ENCODE measurements at places on chromosomes 2 and 18. TPM values are rescaled to one million over a fixed set of nuclear protein-coding genes. Genes with fewer than 3 reads are reported as not detected.

GRCh38 chr2:137921105-137921880 lies 43.0 kb upstream of the HNMT start:
- DNase-seq = no peak

DNA sequence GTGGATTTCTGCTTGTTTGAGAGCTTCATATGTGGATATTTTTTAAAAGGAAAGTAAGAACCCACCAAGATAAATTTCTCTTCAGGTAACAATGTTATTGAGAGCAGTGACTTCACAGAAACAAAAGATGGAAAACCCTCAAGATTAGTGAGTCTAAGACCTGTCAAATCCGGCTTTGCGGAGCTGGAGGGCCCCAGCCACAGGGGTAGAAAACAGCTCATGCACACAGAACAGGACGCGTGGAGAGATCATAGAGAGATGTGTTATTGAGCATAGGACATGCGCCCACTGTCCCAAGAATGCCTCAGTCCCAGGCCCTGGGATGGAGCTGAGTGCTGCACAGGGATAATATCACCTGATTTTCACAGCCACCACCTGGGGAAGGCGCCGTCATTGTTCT lies 21.3 kb downstream of the EDAR start:
- no peak for DNase-seq

- DNase-seq = no peak
These were observed 304.3 kb upstream of the EPAS1 start for GRCh38 chr2:45992741-45993475.

DNA sequence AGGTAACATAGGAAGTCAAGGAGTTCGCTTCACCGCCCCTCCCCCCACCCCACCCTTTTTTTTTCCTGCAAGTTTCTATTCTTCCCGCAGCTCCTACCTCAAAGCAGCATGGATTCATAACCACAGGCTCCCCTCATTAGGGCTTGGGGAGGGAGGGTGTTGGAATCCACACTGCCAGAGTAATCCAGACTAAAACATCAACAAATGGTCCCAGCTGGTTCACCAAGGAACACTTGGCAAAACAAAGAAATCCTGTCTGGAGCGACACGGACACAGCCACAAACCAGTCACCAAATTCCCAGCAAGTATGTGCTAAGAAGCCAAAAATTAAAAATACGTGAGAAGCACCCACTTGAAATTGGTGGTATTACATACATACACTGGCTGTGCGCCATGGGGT lies 106.9 kb upstream of the PPP1CB start:
- DNase-seq = no peak

The TMEM169 gene
- 0.68 TPM for total RNA-seq
